ENCODE measurements at places on chromosomes 2 and 18. TPM values are rescaled to one million over a fixed set of nuclear protein-coding genes. Genes with fewer than 3 reads are reported as not detected.
A peak's percentile ranks its signal among the peaks of the same experiment; 100 is the strongest.

TCF23 gene
- not detected for total RNA-seq

CRYGC gene
- total RNA-seq, result not detected

DNA sequence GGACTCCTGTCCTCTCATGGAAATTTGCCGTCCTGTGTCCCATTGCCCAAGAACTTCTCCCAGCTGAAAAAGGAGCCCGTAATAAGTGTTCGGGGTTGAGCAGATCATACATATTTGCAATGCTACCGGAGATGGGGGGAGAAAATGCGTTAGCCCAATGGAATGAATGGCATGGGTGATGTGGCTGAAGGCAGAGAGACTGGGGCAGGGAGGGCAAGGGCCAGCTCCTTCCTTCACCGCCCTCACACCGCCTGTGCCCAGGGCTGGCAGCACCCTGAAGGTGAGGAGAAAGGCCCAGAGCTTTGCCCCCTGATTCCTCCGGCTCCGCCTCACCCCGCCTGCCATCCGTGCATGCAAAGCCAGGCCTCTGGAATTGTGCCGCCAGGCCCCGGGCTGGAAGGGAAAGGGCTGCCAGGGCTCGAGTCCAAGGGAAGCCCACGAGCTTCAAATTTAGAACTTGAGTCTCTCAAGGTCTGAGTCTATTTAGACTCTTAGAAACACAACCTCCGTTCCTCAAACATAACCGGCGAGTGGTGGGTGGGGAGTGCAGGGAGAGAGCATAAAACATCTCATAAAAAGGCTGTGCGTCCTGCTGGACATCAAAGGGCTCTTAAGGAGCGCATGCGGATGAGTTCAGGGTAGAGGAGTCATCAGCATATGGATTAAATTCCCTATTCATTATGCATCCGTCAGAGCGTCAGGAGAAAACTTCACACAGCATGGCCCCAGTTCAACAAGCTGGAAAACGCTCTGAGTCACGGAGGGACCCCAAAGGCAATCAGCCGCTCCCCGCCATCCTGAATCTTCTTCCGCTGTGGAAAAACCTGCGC lies 121.7 kb upstream of the GLI2 start:
- DNase-seq, result no peak

DNA sequence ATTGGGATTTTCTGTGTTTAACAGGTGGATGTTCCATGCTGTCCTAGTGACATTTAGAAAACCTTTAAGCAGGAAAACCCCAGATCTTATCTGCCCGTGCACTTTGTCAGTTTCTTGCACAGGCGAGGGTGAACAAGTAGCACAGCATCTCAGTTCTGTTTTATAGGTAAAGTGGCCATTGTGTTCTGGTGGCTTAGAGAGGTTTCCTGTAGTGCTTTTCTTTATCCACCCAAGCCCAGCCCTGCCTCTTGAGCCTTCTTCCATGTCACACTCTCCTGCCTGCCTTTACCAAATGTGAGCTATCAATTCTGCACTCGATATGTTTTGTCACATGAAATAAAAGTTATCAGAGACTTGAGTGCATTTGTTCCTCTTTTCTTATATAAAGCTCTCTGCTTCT lies 135.3 kb upstream of the NOSTRIN start:
- DNase-seq, result no peak

VSNL1 gene
- not detected for total RNA-seq

- DNase-seq, result peak; percentile 26
These were observed 15.3 kb downstream of the TET3 start for GRCh38 chr2:73999881-74000597.

DNA sequence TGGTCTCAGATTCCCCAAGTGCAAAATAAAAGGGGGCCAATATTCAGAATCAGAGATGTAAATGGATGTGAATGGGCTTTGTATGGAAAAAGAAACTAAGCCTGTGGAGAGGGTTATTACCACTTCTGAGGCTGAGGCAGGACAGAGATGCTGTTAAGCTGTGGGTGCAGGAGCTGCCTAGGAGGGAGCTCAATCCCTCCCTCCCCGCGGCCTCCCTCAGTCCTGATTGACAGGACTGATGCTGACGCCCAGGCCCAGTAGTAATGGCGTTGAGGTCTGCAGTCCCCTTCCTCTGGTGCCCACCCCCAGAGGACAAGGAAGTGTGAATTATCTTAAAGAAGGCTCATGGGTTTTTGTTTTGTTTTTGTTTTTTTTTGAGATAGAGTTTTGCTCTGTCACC lies 40.4 kb downstream of the PSD4 start:
- DNase-seq, result no peak

- no peak for DNase-seq
These were observed 45.4 kb upstream of the PAPOLG start for GRCh38 chr2:60710707-60711106.

- DNase-seq, result no peak
These were observed 37.9 kb downstream of the GEMIN6 start for GRCh38 chr2:38815936-38816335.

SCYGR7 gene
- total RNA-seq, result not detected

CDKL4 gene
- not detected for total RNA-seq

DNA sequence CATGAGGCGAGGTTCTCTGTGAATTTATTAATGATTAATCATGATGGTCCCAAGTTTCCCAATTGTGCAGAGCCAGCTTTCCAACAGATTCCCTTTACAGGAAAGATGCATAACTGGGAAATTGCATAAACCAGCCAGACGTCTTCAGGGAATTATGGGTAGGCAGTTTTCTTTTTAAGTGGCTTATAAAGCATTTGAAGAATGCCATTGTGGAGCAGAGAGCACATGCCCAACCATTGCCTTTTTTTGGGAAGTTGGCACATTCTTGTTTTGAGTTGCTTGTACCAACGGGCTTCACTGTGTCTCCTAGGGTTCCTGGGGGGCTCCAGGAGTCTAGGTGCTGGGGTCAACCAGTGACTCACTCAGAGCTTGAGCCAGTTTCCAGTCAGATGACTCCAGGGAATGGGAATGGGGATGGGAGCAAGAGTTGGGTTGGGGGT lies 231.7 kb upstream of the FOSL2 start:
- DNase-seq, result peak; percentile 14

- no peak for DNase-seq
These were observed 121.8 kb downstream of the MEMO1 start for GRCh38 chr2:31889044-31889443.

DNA sequence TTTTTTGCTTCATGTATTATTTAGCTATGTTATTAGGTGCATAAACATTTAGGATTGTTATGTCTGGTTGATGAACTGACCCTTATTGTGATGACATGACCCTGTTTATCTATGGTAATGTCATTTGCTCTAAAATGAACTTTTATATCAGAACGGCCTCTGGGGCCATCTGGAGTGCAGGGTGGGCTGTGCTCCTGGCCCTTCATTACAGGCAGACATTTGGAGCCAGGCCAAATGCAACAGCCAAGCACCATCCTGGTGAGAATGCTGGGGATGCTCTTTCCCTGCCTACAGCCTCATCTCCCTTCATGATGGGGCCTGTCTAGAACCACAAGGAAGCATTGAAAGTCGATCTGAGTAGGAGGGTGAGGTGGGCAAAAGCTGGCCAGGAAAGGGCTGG lies 38.0 kb downstream of the HJURP start:
- no peak for DNase-seq

GRCh38 chr18:13583576-13584550 lies 142.5 kb downstream of the FAM210A start:
- no peak for DNase-seq

KATNAL2 gene
- 2.0 TPM for total RNA-seq

- DNase-seq, result peak; percentile 50
These were observed 2.2 kb downstream of the MYO3B start for GRCh38 chr2:170180031-170180566.

- DNase-seq, result peak; percentile 30
These were observed 107.5 kb upstream of the SRD5A2 start for GRCh38 chr2:31688282-31688681.

SP140 gene
- 1.7 TPM for total RNA-seq

DNA sequence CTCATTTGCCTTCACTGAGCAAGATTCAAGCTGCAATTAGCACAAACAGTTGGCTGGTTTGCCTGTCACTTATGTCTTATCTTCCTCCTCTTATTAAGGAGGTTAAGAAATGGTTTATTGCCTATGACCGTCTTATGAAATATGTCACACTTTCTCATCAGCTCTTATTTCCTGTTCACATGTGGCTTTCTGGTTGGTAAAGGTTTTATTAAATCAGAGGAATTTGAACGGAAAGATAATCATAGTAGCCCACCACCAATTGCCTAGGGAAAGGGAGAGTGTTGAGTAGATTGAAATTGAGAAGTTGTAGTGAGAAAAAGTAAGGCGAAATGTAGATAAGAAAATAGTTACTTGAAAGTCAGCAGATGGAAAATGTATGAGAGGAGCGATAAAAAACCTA lies 4.2 kb upstream of the IL1R1 start:
- DNase-seq, result no peak

GRCh38 chr2:162688403-162688802 lies 150.2 kb downstream of the KCNH7 start:
- DNase-seq, result peak; percentile 16

LOXL3 gene
- 12.4 TPM for total RNA-seq

DNA sequence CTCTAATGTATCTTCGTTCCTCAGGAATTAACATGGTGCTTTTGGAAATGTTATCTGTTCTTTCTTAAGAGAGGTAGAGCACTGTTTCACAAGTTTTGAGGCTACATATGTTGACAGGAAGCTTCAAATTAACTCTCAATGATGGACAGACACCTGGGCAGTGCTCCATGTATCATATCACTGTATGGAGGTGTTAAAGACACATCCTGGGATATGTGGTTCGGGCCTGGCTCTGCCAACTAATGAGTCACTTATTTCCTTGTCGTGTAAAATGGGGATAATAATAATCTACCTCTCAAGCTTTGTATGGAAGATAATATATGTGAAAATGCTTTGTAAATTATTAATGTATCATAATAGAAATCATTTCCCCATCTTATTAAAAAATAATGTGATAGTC lies 90.2 kb downstream of the PARD3B start:
- no peak for DNase-seq

DNA sequence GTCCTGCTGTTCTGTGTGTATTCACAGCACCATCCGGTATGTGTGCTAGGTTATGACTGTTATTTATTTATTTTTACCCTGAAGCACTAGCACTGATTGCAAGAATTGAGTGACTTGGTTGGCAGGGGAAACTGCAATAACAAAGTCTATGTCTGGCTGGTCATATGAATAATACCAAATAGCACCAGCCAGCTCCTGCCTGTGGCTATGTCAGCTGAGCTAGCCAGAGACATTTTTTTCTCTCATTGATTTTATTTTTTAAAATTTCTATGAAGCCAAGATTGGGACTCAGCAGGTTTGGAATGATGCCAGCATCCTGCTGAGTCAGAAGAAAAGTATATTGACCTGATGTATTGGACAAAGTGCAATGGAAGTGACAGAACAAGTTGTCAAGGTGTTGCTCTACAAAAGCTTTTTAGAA lies 188.5 kb upstream of the CDH2 start:
- peak; percentile 93 for DNase-seq

DNA sequence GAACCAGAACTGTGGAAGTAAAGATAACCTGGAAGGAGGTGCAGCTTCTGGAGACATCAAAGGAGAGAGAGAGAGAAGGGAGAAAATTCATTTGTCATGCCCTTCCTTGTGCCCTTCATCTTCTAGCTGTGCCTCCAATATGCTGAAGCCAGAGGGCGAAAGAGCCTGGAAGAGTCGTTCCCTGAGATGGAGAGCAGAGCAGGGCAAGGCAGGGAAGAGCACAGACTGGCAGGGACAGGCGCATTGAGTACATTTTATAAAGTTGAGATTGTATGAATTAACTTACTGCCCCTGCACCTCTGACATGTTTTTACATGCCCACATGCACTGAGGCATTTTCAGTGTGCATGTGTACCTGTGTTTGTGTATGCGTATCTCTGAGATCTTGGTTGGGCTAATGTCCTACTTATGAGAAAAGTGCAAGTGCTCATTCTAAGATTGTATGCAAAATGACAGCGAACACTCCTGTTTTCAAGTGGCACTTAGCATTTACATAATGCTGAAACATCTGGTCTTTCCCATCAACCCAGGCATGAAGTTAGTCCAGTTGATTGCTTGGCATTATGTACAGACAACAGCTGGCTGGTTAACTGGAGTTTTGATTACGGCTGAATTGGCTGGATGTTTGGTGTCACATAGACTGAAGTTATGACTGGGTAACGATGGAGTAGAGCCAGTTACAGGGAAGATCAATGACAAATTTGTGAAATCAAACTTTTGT lies 23.7 kb upstream of the MMADHC start:
- peak; percentile 13 for DNase-seq

DNA sequence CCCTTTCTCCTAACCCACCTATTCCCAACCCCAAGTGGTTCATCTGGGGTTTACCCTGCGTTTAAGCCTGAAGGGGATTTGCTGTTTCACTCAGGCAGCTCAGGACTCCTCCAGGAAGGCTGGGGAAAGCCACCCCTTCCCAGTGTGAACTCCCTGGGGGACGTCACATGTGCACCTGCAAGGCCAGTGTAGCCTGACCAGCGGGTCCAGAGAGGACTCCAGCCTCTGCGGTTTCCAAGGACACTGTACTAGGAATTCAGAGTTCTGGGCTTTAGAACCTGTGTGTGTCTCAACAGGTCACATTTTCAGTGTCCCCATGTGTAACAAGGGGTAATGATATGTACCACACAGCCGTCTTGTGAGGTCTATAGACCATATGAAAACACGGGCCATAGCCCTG lies 17.9 kb downstream of the EHD3 start:
- DNase-seq, result no peak

CRYGD gene
- total RNA-seq, result not detected

DNA sequence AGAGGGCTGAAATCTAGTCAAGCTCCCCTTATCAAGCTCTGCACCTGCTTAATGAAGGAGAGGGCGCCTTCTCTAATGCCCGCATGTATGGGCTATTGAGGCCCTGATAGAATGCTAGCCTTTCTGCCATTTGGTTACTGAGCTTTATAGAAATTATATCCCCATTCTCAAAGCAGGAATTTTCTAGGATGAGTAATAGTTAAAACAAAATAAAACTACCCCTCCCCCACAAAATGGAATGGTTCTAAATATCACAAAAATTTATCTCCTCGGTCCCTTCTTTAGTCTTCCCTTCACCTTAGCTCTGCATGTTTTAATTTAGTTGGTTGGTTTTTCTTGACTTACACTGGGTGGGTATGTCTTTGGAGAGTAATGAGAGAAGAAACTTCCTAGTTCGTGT lies 37.7 kb downstream of the CD28 start:
- peak; percentile 53 for DNase-seq

DNA sequence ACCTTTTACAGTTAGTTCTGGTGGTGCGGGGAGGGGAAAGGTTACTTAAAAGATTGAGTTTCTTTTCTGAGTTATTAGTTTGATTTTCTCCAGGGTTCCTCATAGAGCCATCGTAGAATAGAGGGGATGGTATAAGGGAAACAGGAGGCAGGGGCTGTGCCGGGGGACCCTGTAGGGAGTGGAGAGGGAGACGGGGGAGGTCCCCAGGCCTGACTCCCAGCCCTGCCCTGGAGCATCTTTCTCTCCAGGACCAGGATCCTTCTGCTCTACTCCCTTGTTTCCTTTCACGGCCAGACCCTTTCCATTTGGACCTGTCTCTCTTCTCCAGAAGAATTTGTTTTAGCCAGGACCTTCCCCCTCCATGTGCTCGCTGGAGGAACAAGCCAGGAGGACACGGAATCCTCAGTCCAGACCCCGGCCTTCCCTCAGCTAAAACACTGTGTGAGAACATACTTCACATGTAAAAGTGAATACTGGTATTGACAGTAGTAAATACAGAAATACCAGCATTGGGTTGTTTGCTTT lies 35.4 kb downstream of the DGKD start:
- no peak for DNase-seq

RETREG2 gene
- total RNA-seq, result 87.2 TPM

SNRNP27 gene
- 44.1 TPM for total RNA-seq

Data from PC-3 (cell line).